ENCODE measurements at places on chromosomes 7 and 10.

GRCh38 chr7:128129224-128129864 is 98.1 kb upstream of the LRRC4 start:
- no peak for DNase-seq

GRCh38 chr10:72887043-72887442 is 6.5 kb upstream of the OIT3 start:
- DNase-seq, result no peak

DNA sequence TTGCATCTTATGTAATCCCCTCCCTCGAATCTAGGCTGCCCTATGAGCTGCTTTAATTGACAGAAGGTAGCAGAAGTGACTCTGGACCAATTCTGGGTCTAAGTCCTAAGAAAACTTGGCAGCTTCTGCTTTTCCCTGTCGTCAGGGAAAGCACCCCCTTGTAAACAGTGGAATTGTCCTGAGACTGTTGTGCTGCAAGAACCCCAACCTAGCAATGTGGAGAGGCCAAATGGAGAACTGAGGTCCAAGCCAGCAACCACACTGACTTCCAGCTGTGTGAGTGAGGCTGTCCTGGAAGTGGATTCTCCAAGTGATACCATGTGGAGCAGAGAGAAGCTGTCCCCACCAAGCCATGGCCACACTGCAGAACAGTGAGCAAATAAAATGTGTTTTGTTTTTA is 75.5 kb downstream of the ARHGAP22 start:
- no peak for DNase-seq

DNA sequence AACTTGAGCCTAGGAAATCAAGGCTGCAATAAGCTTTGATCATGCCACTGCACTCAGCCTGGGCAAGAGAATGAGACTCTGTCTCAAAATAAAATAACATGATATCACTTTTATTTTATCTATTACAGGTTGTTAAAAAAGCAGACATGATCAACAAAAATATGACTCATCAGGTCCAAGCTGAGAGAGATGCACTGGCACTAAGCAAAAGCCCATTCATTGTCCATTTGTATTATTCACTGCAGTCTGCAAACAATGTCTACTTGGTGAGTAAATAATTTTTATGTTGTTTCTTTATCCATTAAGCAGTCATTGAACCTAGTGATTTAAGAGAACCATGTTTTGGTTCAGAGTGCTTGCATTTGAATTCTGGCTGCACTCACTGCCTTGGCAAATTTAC is 3.3 kb downstream of the MASTL start:
- no peak for DNase-seq

GRCh38 chr7:66776800-66777442 is 36.4 kb downstream of the RABGEF1 start:
- DNase-seq, result no peak

DNA sequence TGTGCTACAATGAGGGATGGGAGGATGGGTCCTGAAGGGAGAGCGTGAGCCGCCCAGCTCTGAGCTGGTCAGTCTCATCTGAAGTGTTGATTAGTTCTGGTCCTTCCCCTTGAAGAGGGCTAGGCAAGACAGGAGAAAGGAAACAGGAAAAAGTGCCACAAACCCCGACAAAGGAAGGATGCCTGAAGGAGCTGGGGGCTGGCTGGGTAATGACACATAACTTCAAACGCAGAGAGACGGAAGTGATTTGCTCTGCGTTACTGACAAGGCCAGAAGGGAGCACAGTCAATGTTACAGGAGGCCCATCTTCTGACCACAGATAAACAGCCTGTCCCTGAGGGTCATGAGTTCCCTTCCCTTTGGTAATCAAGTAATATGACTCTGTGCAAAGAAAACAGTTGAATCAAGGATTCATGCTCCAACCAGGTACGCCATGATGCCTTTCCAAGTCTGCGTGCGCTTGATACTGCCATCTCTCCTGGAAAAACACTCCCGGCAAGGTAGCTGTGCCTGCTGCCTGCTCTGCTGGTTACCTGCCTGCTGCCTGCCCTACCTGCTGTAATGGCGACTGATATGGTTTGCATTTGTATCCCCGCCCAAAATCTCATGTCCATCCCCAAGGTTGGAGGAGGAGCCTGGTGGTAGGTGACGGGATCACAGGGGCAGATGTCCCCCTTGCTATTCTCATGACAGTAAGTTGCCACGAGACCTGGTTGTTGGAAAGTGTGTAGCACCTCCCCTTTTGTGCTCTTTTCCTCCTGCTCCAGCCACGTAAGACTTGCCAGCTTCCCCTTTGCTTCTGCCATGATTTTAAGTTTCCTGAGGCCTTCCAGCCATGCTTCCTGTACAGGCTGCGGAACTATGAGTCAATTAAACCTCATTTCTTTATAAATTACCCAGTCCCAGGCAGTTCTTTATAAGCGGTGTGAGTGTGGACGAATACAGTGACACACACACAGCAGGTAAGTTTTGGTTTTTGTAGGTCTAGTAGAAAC is 57.9 kb downstream of the GRB10 start:
- DNase-seq, result no peak

DNA sequence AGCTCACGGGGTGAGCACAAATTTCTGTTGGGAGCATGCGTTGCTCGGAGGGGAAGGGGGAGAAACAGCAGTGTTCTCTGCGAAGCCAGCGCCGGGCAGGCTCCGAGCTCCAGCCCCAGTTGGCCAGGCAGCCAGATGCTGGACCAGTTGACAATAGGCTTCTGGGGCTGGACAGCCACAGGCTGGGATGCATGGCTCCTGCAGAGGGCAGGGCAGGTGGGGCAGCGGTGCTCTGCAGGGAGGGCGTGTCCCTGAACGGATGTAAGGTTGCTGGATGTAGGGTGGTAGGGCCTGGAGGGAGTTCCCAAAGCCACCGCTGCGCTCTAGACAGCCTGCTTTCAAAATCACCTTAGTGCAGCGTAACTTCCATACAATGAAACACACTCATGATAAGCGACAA is 574.9 kb downstream of the GLRX3 start:
- no peak for DNase-seq

- DNase-seq, result no peak
Measured at GRCh38 chr7:4638781-4639575, 43.1 kb upstream of the FOXK1 start.

GRCh38 chr10:21873198-21873597 is 130.3 kb downstream of the DNAJC1 start:
- DNase-seq, result no peak

- DNase-seq, result peak; percentile 59
Measured at GRCh38 chr10:116796910-116797513, 52.3 kb upstream of the ENO4 start.

- no peak for DNase-seq
Measured at GRCh38 chr7:136049818-136050461, 72.8 kb upstream of the MTPN start.

- DNase-seq, result peak; percentile 6
Measured at GRCh38 chr10:62424026-62424425, 49.9 kb downstream of the ZNF365 start.

GRCh38 chr7:38318803-38319416 is 45.5 kb upstream of the TARP start:
- peak; percentile 61 for DNase-seq

DNA sequence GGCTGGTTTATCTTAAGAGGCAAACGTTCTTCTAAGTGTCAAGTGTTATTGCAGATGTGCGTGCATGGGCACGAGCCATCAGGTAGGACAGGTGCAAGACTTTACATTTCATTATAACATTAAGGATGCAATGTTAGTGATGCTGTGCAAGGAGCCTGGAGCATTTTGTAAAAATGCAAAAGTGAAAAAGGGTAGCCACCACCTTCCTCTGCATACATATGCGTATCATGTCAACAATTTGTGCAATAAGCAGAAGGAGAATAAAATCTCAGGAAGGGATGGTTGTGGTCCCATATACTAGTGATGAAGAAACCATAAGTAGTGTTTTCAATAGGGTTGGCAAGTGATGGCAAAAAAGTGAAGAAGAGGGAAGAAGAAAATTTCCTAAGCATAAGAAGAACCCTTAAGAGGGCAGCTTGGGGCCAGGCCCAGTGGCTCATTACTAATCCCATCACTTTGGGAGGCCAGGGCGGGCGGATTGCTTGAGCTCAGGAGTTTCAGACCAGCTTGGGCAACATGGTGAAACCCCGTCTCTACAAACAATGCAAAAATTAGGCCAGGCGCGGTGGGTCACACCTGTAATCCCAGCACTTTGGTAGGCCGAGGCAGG is 7.5 kb downstream of the PIK3AP1 start:
- DNase-seq, result no peak

GRCh38 chr10:59965899-59966650 is 59.7 kb upstream of the CCDC6 start:
- DNase-seq, result no peak

DNA sequence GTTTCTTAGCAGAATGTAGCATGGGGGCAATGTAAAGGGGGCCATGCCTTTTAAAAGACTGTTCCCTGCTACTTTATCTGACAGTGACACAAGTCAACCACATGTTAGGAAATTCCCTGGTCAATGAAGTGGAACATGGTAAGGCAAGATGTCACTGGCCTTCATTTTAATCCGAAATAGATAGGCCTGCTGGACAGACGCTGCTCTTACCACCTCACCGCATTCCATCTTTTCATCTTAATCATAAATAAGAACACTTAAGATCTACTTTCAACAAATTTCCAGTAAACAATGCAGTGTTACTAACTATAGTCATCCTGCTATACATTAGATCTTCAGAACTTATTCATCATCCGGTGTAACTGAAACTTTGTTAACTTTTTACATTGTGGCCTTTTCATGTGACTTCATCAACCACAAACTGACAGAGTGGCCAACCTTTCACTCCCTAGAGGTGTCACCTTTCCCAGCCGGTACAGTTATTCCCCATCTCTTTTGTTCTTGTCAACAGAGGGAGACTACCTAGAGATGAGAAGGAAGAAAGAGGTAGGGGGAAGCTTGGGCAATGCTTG is 15.6 kb downstream of the ASB4 start:
- DNase-seq, result peak; percentile 38

GRCh38 chr10:117259279-117259678 is 18.4 kb downstream of the SLC18A2 start:
- DNase-seq, result no peak

GRCh38 chr10:127431525-127431924 is 117.6 kb upstream of the NPS start:
- no peak for DNase-seq

DNA sequence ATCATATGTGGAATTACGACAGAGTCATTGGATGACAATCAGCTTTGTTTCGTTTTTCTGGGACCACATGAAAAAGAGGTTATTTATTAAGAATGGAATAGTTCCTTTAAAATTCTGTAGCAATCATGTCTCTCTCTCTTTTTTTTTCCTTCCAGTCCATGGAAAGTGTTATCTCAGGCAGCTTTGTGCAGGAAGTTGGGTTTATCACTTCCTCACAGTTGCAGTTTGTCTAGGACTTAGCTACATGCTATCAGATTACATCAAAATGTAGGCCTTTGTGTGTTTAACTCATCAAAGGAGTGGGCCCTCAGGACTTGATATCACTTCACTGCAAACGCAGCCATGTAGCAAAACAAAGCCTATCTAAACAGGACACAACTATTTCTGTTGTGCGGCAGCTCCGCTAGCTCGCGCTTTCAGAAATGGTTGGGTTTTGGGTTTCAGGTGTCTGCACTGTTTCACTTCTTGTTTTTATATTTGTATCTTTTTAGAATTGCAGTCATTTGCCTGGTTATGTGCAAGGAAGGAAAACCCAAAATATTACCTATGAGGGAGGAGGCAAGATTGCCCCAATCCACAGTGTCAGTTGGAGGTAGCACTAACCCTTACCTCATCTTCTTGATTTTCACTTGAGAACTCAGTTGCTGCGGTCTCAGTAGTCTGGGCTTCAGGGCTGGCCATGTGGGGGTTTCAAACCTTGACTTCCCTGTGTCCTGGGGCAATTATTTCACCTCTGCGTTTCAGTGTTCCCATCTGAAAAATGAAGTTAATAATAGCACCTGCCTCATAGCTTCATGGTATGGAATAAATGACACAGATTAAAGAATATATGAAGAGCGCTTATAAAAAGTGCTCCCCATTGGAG is 66.7 kb downstream of the HHEX start:
- DNase-seq, result peak; percentile 5

GRCh38 chr10:89241486-89242344 is 9.9 kb downstream of the LIPA start:
- DNase-seq, result peak; percentile 36

DNA sequence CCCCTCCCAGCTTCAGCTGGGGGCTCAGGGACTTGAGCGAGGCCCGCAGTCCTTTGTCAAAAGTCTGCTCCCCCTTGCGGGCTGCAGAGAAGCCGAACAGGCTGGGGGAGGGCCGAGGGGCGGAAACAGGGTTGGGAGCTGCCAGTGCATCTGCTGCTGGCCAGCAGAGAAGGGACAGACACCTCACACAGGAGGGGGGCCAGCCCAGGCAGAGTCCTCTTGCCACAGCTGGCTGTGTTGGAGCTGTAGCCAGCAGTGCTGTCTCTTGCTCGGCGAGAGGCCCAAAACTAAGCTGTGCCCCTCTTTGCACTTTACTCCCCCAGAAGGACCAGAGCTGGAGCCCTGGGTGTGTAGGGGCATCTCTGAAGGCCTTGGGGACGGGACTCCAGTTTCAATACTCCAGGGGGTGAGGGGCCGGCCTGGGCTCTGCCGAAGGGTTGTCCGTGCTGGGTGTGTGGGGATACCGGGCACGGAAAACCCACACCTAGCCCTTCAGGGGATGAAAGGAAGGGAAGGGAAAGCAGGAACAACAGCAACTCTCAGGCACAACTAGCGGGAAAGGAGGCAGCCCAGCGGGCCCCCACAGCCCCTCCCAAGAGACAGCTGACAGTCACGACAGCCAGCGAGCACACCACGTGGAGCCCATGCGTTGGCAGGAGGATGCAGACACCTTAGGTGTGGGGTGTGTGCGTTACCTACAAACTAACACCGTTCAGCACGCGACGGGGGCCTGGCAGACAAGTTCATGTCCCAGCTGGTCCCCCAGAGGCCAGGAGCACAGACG is 17.8 kb downstream of the YKT6 start:
- DNase-seq, result no peak

DNA sequence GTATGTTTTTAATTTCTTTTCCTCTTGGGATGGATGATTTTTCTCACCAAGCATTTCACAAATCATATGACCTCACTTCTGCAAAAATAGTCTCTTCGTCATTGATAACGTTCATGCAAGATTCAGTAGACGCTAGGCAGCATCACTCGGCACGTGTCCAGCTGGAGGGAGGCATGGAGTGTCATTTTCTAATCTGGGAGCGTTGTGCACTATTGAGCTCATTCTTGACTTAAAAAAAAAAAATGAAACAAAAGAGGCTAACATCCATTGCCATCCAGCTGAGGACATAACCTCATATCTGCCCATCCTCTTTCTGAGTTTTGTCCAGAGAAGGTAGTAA is 56.2 kb downstream of the COL17A1 start:
- no peak for DNase-seq

DNA sequence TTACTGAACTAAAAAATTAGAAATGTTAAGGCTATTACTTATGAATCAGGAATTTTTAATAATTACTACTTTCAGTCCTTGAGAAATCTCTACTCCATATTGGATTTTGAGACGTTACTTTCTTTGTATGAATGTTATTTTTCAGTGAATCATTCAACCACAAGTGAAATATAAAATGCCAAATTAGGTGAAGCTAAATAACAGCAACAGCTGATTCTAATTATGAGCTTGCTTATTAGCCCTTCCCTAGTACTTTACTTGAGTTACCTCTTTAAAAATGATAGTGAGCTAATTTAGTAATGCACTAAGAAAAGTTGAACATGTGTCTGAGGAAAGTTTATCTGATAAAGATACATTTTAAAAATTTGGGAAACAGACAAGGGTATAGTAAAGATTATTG is 51.4 kb downstream of the PCGF5 start:
- peak; percentile 56 for DNase-seq

Data from HCEC 1CT (cell line).